ENCODE measurements at places on chromosomes 16 and 17.

DNA sequence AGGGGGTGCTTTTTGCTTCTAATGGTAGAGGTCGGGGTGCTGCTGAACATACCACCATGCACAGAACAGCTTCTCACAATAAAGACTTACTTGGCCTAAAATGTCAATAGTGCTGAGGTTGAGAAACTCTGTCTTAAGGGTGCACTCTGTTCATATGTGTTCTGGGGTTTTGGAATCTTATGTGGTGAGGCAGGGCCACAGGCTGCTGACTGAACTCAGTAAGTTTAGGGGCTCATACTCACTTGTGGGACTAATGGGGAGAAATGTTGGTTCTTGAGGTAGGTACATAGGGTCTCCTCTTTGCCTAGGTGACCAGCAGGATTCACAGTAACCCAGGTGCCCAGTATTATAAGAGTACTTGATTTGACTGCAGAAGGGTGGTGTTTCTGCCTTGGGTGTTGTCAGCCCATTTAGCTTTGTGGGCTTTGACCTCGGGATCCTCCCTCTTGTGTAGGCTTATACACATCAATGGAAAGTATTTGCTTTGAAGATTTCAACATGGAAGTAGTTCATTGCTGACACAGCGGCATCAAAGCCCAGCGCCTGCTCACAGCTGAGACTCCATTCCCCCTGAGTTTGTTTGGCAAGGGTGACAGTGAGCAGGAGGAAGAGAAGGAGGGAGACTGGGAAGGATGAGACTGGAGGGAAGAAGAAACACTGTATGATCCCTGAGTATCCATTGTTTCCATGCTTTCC lies 17.2 kb downstream of the SLC7A6 start:
- DNase-seq, result no peak

- no peak for DNase-seq
These were observed 2.4 kb upstream of the MTSS2 start for GRCh38 chr16:70688246-70688742.

GRCh38 chr16:79509211-79509631 lies 91.3 kb downstream of the MAF start:
- DNase-seq, result no peak

DNA sequence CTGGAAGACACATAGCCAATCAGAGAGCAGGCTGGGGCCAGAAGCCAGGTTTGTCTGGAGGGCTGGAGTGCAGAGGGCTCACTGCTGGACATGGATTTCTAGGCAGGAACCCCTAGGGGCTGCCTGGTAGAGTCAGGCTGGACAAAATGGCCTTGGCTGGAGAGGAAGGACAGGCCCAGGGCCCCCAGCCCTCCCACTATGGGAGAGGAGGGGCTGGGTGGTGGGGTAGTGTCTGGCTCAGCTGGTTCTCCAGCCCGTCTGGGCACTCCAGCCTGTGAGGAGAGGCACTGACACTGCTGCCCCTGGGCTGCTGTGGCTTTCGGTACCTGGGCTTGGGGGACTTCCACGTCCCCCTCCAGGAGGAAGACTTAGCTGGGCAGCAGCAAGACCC lies 21.7 kb upstream of the DOK4 start:
- DNase-seq, result no peak

DNA sequence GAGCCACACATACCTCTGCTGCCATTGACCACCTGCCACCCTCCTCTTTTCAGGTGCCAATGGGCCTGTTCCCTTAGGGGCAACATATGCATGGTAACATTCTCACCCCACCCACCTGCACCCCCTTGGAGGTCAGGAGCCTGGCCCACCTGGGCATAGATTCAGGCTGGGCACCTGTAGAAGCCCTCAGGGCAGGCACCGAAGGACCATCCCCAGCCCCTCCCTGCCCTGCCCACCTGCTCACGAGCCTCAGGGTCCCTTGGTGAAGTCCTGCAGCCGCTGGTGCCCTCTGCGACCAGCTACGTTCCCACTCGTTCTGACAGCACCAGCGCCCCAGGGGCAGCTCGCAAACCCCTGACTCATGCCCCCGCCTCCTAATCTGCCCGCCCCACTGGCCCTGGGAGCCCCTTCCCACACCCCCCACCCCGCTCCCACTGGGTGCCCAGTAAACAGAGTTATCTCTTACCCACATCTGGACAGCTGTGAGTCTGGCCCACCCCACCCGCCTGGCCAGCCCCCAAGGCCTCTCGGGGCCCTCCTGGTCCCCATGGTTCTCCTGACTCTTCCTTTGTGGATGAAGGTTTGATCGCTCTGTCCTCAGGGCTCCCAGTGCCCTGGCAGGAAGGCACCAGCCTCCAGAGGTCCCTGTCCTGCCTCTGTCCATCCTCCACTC lies at the start of gene SLC4A1:
Gene SLC4A1, minus strand, starts transcription at position 318 of the 673 bp plus-strand sequence. CDS start 5,269 bp downstream, outside the sequence.
- DNase-seq, result no peak

DNA sequence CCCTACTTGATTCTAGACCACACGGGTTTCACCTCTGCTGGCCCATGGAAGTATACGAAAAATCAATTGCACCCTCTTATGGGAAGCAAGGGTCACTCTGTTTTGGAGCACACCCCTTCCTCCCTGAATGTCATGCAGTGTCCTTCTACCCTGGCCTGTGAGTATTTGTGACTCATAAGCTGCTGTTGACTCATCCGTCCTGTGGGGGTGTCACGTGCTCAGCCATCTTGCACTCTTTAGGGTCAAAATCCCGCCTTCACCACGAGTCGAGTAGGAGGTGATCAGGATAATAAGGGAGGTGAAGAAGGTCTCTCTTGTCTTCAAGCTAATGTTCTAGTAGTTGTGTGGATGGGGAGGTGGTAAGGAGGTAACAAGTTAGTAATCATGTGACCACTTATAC lies 341.0 kb upstream of the EEF2KMT start:
- no peak for DNase-seq

All from kidney glomerular epithelial cell (primary cell).